ENCODE measurements at places on chromosomes 2 and 18. TPM values are rescaled to one million over a fixed set of nuclear protein-coding genes. Genes with fewer than 3 reads are reported as not detected.

The NAPG gene
- total RNA-seq = 29.1 TPM

The AMMECR1L gene
- 20.6 TPM for total RNA-seq

The SLC35F6 gene
- total RNA-seq = 17.7 TPM

The TUBB8B gene
- total RNA-seq = not detected

The IL36G gene
- not detected for total RNA-seq

The TMEM198 gene
- 3.6 TPM for total RNA-seq

The ERICH2 gene
- not detected for total RNA-seq

The RIOK3 gene
- total RNA-seq = 71.5 TPM

The TTR gene
- not detected for total RNA-seq

The ARHGAP25 gene
- total RNA-seq = 170 TPM

The CABLES1 gene
- 0.39 TPM for total RNA-seq

The GALR1 gene
- total RNA-seq = not detected

The SH3RF3 gene
- 0.05 TPM for total RNA-seq

The PKP4 gene
- 16.9 TPM for total RNA-seq

The ST8SIA5 gene
- 0.17 TPM for total RNA-seq

The NGEF gene
- not detected for total RNA-seq

The GCG gene
- total RNA-seq = not detected

The NPAS2 gene
- 0.31 TPM for total RNA-seq

The CHMP3 gene
- 45.1 TPM for total RNA-seq

The CFAP221 gene
- not detected for total RNA-seq

The IL1RL1 gene
- total RNA-seq = 36.3 TPM

The SNRNP27 gene
- total RNA-seq = 64.4 TPM

The WNT6 gene
- not detected for total RNA-seq

The GAL3ST2 gene
- 0.83 TPM for total RNA-seq

The SLC9A4 gene
- total RNA-seq = 0.10 TPM

The RAB6C gene
- total RNA-seq = not detected

The LYPD6 gene
- not detected for total RNA-seq

The LBX2 gene
- 1.3 TPM for total RNA-seq

The DLGAP1 gene
- total RNA-seq = not detected

The COLEC11 gene
- total RNA-seq = not detected

The IKZF2 gene
- total RNA-seq = 80.0 TPM

The PSME4 gene
- 64.9 TPM for total RNA-seq

The CNGA3 gene
- total RNA-seq = not detected

The FRZB gene
- not detected for total RNA-seq

The PCARE gene
- total RNA-seq = not detected

The COL3A1 gene
- total RNA-seq = not detected

The INPP5D gene
- total RNA-seq = 136 TPM

The RGPD4 gene
- not detected for total RNA-seq

The TYMS gene
- 180 TPM for total RNA-seq

Measured in natural killer cell treated with Interleukin-12 subunit alpha and Interleukin-12 subunit beta and Interleukin-15 and Interleukin-18, amount 100 ng/mL, for 72 hours (primary cell).